ENCODE measurements at places on chromosomes 1 and 21. TPM values are rescaled to one million over a fixed set of nuclear protein-coding genes. Genes with fewer than 3 reads are reported as not detected.

DNA sequence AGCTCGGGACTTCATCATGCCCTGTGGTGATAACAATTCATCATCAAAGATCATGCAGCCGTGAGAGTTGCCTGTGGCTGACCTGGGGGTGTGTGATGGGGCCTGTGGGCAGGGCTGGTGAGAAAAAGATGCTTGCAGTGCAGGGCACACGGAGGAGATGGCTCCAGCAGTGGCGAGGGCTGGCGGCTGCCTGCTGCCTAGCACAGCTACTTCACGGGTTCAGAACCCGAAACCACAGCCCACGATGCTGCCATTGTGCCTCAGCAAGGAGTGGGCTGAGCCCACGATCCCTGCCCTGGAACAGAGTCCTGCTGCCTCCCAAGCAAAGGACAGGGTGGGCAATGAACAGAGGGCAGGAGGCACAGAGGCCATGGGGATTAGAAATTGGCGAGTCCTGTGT is 631 bp upstream of the KRTAP10-9 start:
- no peaks in the 10 kb centered on the region for H3K27me3 ChIP-seq
- H3K4me1 ChIP-seq = no peaks in the 10 kb centered on the region
- no peak overlapping the region for H3K4me3 ChIP-seq
- no peak overlapping the region for H3K27ac ChIP-seq
- DNase-seq = no peak

- no peak overlapping the region for H3K27ac ChIP-seq
- H3K4me1 ChIP-seq = no peaks in the 10 kb centered on the region
- no peak for DNase-seq
- no peaks in the 10 kb centered on the region for H3K36me3 ChIP-seq
- H3K4me3 ChIP-seq = no peak overlapping the region
Observed at GRCh38 chr1:236122176-236122575, 20.2 kb upstream of the GPR137B start.

- H3K27ac ChIP-seq = no peak overlapping the region
- DNase-seq = no peak
- no peaks in the 10 kb centered on the region for H3K27me3 ChIP-seq
Observed at GRCh38 chr1:200646515-200646914, 23.2 kb downstream of the DDX59 start.

- DNase-seq = no peak
- H3K27me3 ChIP-seq = no peaks in the 10 kb centered on the region
- H3K4me3 ChIP-seq = no peak overlapping the region
- H3K27ac ChIP-seq = no peak overlapping the region
Observed at GRCh38 chr1:185960422-185961321, 226.5 kb downstream of the HMCN1 start.

DNA sequence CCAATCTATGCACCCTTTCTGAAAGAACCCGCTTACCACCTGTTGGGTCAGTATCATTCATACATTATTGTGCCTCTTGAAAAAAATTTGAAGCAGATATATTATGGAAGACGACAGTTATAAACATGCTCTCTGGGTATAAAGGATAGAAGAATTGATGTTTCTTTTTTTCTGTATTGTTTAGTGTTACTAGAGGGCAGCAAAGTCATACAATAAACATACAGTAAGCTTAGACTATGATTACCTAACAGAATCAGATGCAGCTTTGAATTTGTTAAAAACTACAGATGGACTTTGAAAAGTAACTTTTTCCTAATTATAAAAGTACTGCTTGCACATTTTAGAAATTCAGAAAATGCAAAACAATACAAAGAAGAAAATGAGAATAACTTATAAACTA is 11.1 kb upstream of the PAXBP1 start:
- no peaks in the 10 kb centered on the region for H3K27me3 ChIP-seq
- no peak overlapping the region for H3K27ac ChIP-seq
- no peak overlapping the region for H3K4me3 ChIP-seq
- no peak for DNase-seq
- no peaks in the 10 kb centered on the region for H3K36me3 ChIP-seq
- H3K4me1 ChIP-seq = no peaks in the 10 kb centered on the region

GRCh38 chr1:46689356-46689755 is 17.7 kb downstream of the TEX38 start:
- no peak overlapping the region for H3K4me3 ChIP-seq
- peaks cover 25% of the 10 kb centered on the region for H3K36me3 ChIP-seq

DNA sequence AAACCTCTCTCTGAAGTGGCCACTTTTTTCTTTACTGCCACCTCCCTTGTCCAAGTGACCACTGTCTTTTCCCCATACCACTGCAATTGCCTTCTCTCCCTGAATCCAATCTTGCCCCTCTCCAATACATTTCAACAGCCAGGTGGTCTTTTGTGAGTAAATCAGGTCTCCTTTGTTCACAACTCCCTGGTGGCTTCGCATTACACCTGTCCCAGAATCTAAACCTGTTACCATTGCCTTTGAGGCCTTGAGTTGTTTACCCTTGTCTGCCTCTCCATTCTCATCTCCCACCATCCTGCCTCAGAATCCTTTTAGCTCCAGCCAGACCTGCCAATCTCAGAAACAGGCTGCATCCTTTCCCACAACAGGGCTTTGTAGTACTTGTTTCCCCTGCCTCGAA is 21.8 kb upstream of the DYNLT5 start:
- no peak for DNase-seq
- no peaks in the 10 kb centered on the region for H3K27me3 ChIP-seq
- peaks cover 14% of the 10 kb centered on the region for H3K4me1 ChIP-seq
- no peaks in the 10 kb centered on the region for H3K36me3 ChIP-seq

DNA sequence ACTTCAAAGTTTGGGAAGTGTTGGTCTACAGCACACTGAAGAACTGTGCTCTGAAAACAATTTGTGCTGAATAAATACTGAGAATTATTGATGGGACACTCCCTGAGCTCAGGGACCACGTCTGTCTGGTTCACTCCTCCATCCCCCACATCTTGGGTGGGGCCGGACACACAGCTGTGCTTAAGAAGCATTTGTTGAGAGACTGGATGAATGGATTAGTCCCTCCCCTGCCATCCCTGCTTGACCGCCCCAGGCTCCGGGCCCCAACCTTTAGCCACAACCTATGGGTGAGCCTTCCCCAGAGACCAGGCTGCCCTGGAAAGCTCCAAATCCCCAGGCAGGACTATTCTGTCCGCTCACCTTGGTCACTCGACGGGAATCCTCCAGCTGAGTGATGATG is 7.5 kb downstream of the TRIM63 start:
- no peak for DNase-seq
- H3K27ac ChIP-seq = no peak overlapping the region
- no peaks in the 10 kb centered on the region for H3K27me3 ChIP-seq
- H3K4me1 ChIP-seq = no peaks in the 10 kb centered on the region

GRCh38 chr1:79551321-79551720 is 544.8 kb upstream of the ADGRL4 start:
- no peaks in the 10 kb centered on the region for H3K27me3 ChIP-seq
- no peak overlapping the region for H3K4me3 ChIP-seq
- no peaks in the 10 kb centered on the region for H3K4me1 ChIP-seq

DNA sequence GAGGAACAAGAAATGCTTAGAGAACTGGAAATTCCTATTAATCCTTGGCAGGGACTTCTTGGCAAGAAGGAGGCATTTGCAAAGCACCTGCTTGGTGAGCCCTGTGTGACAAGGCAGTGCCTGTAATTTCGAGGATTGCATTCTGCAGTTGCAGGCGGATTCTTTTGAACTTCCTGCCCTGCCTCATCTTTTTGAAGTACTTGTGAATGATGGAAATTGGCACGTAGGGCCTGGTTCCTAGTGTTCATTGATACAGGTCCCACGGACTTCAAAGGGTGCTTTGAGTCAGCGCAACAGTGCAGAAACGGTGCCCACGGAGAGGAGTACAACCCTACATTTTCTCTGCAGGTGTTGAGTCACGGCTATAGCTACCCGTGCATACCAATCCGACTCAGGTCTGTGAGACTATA is 6.4 kb downstream of the HUNK start:
- H3K27ac ChIP-seq = no peak overlapping the region
- no peak overlapping the region for H3K4me3 ChIP-seq
- H3K27me3 ChIP-seq = no peaks in the 10 kb centered on the region
- H3K4me1 ChIP-seq = no peaks in the 10 kb centered on the region

- H3K4me3 ChIP-seq = no peak overlapping the region
- DNase-seq = no peak
- no peaks in the 10 kb centered on the region for H3K27me3 ChIP-seq
- H3K36me3 ChIP-seq = no peaks in the 10 kb centered on the region
- H3K27ac ChIP-seq = no peak overlapping the region
Observed at GRCh38 chr1:87242445-87243185, 86.1 kb upstream of the LMO4 start.

Gene LCE1D
- total RNA-seq = not detected

Gene ATP1A2
- 0.09 TPM for total RNA-seq

Gene ANGPTL3
- total RNA-seq = 121 TPM

Gene S100A8
- 38.4 TPM for total RNA-seq

Gene CACYBP
- 39.2 TPM for total RNA-seq

All from liver (tissue), 10 donors.